ENCODE measurements at places on chromosomes 1 and 21.

GRCh38 chr1:228986093-228986904 lies 251.0 kb downstream of the RHOU start:
- no peak for DNase-seq

GRCh38 chr1:208223136-208223535 lies 21.0 kb downstream of the PLXNA2 start:
- DNase-seq: no peak

DNA sequence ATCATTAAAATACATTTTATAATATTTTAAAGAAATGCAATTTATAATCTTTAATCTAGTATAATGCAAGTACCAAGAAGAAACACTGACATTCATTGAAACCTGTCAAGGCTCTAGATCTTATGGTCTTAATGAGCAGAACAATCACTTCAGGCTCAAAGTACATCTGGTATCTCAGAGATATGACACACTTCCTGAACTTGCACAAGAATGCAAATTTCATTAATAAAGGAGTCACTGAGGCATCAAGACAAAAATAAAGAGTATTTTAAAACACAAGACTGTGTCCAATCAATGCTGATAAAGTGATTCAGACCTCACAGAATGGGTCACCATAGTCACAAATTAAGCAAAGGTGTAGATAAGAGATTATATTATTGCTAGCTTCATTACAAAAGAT lies 178.1 kb downstream of the AK5 start:
- no peak for DNase-seq

DNA sequence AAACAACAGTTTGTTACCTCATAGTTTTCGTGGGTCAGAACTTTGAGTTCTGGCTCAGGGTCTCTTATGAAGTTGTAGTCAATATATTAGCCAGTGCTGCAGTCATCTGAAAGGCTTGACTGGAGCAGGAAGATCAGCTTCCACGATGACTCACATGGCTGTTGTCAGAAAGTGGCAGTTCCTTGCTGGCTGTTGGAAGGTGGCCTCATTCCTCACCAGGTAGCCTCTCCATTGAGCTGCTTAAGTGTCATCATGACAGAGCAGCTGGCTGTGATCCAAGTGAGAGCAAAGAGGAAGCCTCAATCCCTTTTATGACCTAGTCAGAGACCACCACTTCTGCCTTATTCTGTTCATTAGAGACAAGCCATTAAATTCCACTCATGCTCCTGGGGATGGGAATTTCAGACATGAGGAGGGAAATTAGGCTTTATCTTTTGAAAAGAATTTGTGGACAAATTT lies 5.6 kb downstream of the OSBPL9 start:
- DNase-seq: peak; percentile 29

- DNase-seq: no peak
Measured at GRCh38 chr1:180501865-180502360, 464 bp downstream of the ACBD6 start.

DNA sequence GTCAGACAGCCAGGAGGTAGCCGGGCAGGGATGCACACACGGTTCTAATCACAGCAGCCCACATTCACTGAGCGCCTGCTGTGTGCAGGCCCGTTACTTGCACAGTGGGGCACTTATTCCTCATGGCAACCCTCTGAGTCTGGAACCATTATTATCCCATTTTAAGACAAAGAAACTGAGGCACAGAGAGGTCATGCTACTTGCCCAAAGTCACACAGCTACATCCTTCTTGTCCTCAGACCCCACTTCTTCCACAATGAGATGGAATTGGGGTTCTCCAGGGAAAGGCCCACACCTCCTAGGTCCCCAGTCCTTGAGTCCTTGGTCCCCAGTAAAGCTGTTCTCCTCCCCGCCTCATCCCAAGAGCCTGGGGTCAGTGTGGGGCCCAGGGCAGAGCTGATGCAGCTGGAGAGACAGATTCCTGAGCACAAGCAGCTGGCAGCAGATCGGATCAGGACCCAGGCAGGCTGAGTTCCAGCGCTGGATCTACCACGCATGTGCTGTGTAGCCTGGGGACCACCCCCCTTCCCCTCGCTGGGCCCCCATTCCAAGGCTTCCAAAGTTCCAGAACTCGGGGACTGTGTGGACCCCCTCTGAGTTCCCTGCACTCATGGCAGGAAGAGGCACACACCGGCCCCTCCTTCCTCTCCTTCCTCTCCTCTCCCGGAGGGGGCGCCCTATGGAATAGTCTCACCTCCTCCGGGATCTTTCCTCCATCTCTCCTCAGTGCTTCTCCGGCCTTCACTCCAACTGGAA lies 393.4 kb downstream of the MATN1 start:
- DNase-seq: no peak
